ENCODE measurements at places on chromosomes 5 and 9. TPM values are rescaled to one million over a fixed set of nuclear protein-coding genes. Genes with fewer than 3 reads are reported as not detected.
A peak's percentile ranks its signal among the peaks of the same experiment; 100 is the strongest.

DNA sequence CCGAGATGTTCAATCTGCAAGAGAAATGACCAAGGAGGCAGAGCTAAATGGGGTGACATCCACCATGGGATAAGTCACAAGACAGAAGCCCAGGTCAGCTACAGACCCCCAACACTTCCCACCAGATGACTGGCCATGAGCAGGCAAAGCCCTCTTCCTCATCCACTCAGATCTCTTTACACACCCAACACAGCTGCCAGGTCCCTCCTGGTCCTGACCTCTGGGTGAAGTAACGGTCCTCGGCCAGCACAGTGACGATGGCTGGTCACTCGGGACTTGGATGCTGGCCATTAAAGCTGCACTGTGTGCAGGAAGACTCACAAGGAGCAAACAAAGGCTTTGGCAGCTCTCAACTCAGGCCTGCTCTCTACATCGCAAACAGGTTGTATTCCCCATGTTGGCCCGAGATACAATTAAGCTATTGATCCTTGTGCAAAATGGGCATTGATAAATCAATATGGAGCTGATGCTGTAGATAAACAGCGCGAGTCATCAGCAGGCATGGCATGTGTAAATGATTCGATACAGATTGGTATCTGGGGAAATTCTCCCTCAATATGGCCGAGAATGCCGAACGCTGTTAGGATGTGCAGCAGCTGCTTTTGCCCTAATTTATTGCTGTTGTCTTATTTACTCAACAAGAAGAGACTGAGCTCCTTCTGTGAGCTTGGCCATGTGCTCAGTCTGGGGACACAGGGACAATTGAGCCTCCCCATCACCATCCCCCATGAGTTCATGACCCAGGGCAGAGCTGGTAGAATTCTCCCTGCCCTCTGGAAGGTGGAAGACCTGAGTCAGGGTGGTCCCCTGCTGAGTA is 98.7 kb downstream of the C5orf15 start:
- DNase-seq = no peak

- DNase-seq = no peak
Measured at GRCh38 chr5:15074651-15075050, 203.1 kb upstream of the ANKH start.

DNA sequence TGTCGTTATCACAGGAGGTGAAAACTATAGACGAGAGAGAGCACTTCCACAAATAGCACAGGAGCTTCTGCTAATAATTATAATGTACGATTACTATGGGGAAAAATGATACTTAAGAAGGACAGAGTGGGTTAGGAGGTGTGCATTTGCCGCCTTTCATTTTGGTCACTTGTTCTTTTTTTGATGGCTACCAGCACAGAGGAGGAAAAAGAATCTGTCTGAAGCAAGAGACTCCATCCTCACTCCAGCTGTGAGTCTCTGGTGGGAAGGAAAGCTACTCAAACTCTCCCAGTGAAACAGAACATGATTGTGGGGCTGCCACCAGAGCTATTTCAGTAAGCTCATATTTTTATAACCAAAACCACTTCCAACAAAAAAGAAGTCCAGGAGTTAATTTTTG is 270.4 kb upstream of the TMEM161B start:
- no peak for DNase-seq

Gene PCDHGB6
- total RNA-seq = not detected

Gene TAF11L5
- not detected for total RNA-seq

GRCh38 chr5:77560677-77561263 is 68.7 kb upstream of the WDR41 start:
- peak; percentile 35 for DNase-seq

Gene PAX5
- not detected for total RNA-seq

DNA sequence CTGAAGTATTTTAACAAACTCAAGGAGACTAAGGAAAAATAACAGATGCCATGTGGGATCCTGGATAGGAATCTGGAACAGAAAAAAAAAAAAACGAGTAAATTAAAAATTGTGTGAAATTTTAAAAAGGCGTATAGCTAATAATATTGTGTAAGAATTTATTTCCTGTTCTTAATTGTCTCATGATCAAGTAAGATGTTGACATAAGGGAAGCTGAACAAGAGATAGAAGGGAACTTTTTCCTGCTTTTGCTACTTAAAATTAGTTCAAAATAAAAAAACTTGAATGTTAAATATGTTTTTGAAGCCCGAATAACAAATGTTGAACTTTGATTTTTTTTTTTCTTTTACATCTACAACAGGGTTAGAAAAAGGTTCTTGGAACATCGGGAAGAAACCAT is 10.5 kb downstream of the SNAPC3 start:
- no peak for DNase-seq

GRCh38 chr5:91146230-91146629 is 236.9 kb downstream of the ARRDC3 start:
- no peak for DNase-seq

DNA sequence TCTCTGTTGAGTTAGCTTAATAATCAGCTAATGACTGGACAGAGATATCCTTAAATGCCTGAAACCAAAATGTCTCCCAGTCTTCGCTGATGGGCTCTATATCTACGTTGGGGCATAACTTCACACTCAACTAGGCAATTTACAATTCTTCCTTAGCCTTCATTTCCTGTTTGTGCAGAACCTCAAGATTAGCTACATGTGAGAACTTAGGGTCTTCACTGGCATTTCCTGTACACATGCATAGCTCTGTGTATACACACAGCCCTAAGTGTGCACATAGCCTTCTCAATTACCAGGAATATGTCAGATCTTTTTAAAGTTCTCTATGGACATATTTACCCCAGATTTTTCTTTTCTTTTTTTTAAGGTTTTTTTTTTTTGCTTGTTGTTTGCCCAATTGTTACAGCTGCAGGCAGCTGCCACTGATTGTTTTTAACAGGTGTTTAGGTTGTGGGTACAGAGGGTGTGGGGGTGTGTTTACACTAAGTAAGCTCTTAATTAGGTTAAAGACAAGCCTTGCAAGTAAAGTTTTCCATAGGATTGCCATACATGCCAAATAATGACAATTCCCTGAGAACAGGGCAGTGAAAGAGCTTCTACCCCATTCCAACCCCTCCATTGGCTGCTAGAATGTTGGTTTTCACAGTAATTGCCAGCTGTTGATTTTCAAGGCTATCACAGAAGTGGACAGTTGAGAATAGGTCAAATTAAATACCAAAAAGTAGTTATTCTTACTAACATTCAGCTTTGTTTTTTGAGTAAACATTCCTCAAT is 441.0 kb downstream of the TLE4 start:
- DNase-seq = no peak

GRCh38 chr5:104305602-104306001 is 743.0 kb upstream of the NUDT12 start:
- no peak for DNase-seq

Gene CATSPER3
- total RNA-seq = 0.33 TPM

DNA sequence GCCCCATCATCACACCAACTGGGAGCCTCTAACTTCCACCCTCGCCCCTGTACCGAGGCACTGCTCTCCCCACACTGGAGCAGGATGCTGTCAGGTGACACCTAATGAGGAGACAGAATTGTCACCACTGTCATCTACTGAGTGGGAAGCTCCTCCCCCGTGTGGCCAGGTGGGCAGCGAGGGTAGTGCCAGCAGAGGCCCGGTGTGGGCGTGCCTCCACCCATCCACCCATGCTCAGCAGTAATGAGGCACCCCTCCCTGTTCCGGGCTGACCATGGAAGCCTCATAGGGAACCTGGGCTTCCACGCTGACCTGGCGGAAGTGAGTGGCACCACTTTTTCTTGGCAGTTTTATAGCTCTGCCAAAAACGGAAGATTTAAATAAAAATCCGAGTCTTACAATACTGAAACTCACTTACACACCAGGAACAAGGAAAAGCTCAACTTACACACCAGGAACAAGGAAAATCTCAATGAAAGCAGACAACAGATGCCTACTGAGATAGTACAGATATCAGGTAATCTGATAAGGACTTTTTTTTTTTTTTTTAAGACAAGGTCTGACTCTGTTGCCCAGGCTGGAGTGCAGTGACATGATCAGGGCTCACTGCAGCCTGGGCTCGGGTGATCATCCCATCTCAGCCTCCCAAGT is 30.6 kb upstream of the ASS1 start:
- DNase-seq = no peak

Gene PPIC
- total RNA-seq = 9.9 TPM

Gene SYK
- total RNA-seq = not detected

DNA sequence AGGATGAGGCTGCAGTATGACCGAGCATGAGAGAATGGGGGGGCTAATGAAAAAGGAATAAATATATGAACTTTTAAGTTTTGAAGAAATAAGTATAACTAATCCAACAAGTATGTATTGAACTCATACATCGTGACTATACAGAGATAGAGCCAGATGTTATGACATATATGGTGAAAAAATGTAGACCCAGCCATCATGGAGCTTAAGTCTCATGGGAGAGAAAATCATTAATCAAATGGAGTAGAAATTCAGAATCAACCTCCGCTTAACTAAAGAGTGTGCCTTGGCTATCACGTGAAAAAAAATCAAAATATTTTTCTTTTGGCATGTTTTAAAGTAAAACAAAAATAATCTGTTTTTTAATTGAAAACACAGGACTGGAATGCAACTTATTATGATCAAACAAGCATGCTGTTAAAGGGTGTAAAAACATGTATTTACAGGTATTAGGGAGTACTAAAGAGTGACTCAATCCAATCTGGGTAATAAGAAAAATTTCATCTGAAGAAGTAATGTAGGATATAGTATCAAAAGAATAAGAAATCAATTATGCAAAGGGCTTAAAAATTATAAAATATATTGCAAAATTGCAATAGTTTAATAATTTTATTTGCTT is 868.5 kb upstream of the NUDT12 start:
- DNase-seq = no peak

- no peak for DNase-seq
Measured at GRCh38 chr9:89657765-89658164, 53.0 kb downstream of the GADD45G start.

GRCh38 chr9:32524892-32525708 is 896 bp downstream of the RIGI start:
- DNase-seq = peak; percentile 18

DNA sequence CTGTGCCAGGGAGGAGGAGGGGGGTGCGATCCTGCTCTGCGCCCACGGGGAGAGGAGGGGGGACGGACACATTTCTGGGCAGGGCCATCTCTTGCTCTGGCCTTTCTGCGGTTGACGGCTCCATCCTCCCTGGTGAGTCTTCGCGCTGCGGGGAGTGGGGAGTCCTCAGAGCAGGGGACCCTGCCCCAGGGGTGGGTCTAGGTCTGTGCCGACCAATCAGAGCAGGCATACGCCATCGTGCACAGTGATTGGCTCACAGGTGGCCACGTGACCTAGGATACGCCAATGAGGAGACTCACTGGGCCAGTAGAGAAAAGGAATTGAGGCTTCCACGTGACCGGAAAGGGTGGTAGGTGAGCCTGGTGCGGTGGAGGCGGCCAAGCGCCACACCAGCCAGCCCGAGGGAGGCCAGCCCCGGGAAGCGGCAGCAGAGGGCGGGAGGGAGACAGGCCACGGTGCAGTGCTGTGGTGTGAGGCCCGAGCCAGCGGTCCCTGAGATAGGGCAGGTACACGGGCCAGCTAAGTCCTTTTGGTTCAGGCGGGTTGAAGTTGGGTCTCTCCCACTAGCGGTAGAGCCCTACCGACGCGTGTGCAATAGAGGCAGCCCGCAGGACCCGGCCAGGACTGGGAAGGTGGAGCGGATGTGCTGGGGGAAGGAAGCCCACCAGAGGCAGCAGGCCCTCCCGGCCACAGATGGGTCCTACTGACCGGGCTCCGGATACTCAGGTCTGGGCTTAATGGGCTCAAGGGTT is 65.2 kb upstream of the RNF130 start:
- DNase-seq = no peak

DNA sequence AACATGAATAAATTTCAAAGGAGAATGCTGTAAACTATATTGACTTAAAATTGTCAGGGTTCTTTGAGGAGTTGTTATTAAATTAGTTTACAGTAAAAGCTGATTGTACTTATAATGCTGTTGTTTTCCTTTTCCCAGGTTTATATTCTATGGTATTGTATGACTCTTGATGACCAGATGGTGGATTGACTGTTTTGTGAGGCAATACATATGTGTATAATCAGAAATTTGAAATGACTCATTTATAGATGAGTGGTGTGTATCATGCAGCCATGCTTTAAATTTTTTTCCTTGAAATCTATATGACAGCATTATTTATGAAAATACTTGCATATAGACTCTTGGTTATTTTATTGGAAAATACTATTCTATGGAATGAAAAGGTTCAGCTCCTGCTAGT is 195.3 kb downstream of the CNTLN start:
- DNase-seq = no peak
